ENCODE measurements at places on chromosomes 7 and 10.

DNA sequence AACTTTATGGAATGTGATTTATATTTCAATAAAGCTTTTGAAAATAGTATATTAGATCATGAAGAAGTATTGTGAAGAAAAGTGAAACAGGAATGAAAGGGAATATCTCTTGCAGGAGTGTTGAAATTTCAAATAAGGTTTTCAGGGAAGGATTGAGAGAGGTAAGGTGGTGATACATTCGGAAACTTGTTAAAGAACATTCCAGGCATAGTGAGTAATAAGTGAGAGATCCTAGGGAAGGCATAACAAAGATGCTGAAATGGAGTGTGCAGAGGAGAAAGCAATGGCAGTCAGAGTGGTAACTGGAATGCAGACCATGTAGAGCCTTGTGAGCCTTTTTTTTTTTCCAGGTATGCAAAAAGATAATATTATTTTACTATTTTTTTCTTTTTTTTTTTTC, 4.1 kb downstream of the OR9A4 start:
- DNase-seq: no peak

- DNase-seq: no peak
Measured at GRCh38 chr10:60573336-60573735, 183.7 kb upstream of the ANK3 start.

DNA sequence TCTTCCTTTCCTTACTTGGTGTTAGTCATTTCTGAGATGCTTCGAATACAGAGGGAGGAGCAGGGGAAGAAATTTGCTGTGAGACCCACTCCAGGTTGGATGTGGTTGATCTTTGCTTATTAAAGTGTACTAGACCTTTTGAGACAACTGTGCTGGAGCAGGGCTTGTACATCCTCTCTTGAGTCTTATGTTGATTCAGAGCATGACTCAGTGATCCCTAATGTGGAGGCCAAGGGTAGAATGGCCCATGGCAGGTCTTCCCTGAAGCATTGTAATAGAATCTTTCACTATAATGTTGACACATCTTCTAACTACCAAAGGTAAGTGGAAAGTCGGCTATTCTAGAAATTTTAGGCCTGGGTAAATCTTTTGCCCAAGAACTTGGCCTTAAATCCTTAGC, 17.0 kb upstream of the SFR1 start:
- no peak for DNase-seq

GRCh38 chr7:80039251-80039884, 95.3 kb upstream of the GNAI1 start:
- DNase-seq: no peak

DNA sequence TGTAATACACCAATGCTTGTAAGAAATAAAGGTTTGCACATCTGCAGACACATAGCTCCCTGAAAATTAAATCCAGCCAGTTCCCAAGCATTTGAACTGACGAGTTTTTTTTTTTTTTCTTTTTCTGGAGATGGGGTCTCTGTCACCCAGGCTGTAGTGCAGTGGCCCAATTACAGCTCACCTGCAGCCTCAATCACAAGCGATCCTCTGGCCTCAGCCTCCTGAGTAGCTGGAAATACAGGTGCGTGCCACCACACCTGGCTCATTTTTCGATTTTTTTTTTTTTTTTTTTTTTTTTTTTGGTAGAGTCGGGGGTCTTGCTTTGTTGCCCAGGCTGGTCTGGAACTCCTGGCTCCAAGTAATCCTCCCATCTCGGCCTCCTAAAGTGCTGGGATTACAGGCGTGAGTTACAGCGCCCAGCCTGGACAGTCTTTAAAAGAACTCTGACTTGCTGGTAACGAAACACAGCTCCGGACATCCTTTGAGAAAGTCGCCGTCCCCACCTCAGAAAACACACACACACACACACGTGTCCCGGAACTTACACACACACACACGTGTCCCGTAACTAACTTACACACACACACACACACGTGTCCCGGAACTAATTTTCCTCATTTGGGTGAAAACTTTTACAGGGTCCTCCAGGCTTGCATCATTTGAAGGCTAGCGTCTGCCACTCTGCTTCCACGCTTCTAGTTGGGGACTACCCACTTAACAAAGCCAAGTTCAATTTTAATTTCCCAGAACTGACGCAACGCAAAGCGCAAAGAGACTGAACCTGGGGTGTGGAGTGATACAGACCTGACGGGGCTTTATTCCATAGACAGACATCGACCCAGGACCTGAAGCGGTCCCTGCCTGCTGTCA, 18.6 kb downstream of the OCM2 start:
- DNase-seq: peak; percentile 25

- DNase-seq: no peak
Measured at GRCh38 chr7:36979810-36980248, 255.5 kb upstream of the AOAH start.

DNA sequence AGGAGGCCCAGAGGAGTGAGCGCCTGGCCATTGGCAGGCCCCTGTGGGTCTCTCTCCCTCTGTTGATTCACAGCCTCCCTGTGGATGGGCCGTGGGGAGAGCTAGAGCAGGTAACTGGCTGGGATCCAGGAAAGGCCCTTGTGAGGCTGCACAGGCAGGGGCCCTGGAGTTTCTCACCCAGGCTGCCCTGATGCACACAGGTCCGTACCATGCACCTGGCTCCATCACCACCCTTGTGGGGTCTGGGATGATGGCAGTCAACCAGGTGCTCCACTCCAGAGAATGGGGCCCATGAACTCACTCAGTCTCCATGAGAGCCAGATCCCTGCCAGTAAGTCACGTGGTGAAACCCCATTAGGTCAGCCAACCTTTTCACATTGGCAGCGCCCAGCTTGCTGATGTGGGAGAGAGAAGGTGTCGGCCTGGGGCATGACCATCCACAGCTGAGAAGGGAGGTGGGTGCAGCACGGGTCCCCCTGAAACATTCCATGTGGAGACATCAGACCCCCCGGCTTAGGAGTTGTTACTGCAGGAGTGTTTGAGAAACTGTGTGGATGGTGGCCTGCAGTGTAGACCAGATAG, 320.8 kb downstream of the ADARB2 start:
- DNase-seq: no peak

GRCh38 chr7:40551685-40552576, 417.1 kb downstream of the SUGCT start:
- no peak for DNase-seq

- no peak for DNase-seq
Measured at GRCh38 chr10:42519761-42520460, 118.5 kb downstream of the ZNF33B start.

GRCh38 chr10:27878281-27878680, 120.6 kb downstream of the ODAD2 start:
- no peak for DNase-seq

- DNase-seq: no peak
Measured at GRCh38 chr7:25319707-25320106, 91.4 kb upstream of the NPVF start.

- DNase-seq: no peak
Measured at GRCh38 chr10:3347413-3348182, 175.0 kb upstream of the PITRM1 start.

- no peak for DNase-seq
Measured at GRCh38 chr10:84333864-84334451, 5.6 kb downstream of the CCSER2 start.

DNA sequence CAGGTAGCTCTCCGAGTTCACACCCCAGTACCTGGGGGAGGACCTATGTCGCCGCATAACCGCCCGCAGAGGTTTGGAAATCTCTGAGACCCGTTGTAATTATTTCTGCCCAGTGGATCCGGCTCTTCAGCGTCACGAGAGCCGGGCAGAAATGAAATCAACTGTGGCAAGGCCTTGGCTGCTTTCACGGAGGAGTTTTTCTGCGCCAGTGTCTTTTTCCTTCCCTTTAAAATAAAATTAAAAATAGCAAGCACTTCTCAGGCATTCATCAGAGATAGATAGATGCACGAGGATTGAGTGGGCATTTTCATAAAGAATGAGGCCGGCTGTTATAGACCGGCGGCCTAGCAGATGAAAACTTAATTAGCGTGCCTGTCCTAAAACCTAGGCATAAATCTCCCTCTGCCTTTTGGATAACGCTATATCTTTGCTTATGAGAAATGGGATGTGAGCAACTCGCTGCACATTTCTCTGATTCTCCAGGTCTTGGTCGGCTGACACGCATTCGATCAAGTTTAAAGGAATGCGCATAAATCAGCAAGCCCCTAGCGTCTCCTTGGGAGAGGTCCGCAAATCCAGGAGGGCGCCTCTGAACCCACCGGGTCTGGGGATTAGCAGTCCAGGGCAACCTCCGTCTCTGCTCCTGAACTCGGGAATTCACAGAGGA, 6.4 kb downstream of the HOXA13 start:
- DNase-seq: no peak

GRCh38 chr7:77797734-77798393, 370 bp downstream of the TMEM60 start:
- peak; percentile 72 for DNase-seq

DNA sequence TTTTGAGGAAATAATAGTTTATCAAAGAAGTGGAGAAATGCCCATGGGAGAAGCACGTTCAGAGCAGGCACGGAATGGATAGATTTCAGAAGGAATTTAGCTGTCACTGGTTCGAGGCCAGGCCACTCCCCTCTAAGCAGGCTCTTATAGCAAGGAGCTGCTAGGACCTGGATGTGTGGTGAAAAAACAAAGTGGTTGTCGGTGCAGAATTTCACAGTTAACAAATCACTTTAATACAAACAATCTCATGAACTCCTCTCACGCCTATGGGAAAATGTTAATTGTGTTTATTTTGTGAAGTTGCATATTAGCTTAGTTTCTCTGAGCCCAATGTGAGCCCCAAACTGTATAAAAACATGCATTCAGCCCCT, 176.3 kb downstream of the PKD1L1 start:
- DNase-seq: no peak

DNA sequence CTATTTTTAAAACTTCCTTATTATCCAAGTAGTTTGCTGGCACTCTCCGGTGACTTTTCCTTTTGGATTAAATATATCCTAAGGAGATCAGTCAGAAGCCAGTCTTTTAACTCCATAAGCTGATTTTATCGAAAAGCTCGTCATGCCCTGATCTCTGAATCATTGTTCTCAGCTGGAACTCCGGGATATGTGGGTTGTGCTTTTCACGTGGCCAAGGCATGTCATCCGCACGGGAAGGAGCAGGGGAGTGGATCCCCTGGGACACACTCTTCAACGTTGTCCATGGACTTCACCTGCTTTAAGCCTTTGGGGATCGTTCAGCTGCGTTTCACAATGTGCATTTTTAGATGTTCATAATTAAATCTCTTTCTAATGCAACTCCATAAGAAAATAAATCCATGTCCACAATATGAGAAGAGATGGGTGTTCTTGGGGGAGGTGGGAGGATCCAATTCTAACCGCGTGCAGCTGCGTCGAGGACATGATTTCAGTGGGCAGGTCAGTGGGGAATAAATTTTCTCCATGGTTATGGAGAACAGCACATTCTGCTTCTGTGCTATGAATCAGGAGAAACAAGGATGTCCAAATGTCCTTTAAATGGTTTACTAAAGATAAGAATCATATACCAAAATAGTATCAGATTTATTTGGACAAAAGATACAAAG, 229.5 kb upstream of the ADARB2 start:
- DNase-seq: peak; percentile 83

GRCh38 chr7:110142939-110143526, 947.9 kb upstream of the LRRN3 start:
- DNase-seq: no peak

- no peak for DNase-seq
Measured at GRCh38 chr7:24842449-24843241, 85.4 kb upstream of the GSDME start.

GRCh38 chr7:51123322-51124019, 193.1 kb downstream of the COBL start:
- DNase-seq: peak; percentile 6

DNA sequence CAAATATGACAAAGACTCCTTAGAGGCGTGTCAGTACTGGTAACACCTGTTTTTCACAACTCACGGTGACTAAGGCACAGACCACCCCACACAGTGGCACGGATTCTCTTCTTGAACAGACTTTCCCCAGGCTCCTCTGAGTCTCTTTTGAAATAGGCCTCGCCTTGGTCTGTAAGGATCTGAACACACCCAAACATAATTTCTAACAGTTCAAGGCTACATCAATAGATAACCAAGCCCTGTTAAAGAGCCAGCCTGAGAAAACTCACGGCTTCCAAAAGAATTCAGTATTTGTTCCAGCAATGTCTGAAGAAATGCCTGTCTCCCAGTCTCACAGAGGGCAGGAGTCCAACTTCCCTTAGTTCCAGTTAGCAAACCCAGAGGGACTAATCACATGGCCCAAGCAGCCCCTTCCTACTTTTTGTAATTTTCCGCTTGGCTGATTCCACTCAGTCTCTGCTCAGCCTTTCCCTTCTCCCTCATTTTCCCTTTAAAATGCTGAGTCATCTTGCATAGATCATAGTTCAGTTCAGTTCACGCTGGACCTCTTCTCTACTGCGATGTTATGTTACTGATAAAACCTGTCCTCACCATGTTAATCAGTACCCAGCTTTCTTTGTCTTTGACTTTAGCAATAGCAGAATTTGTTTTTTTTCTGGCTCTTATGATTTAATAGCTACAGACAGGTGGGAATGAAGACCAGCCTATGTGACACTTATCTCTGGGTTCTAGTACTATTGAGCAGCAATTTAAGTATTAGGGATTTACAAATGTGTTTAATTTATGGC, 22.6 kb upstream of the AKR1C3 start:
- no peak for DNase-seq

GRCh38 chr7:151178831-151179230, 8.2 kb downstream of the ASB10 start:
- no peak for DNase-seq

DNA sequence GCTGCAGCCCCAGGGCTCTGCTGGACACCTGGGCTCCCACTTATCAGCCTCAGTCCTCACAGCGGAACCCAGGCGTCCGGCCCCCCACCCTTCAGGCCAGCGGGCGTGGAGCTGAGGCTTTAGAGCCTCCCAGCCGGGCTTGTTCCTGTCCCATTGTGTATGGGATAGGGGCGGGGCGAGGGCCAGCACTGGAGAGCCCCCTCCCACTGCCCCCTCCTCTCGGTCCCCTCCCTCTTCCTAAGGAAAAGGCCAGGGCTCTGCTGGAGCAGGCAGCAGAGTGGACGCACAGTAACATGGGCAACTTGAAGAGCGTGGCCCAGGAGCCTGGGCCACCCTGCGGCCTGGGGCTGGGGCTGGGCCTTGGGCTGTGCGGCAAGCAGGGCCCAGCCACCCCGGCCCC, 2.7 kb downstream of the NOS3 start:
- no peak for DNase-seq

DNA sequence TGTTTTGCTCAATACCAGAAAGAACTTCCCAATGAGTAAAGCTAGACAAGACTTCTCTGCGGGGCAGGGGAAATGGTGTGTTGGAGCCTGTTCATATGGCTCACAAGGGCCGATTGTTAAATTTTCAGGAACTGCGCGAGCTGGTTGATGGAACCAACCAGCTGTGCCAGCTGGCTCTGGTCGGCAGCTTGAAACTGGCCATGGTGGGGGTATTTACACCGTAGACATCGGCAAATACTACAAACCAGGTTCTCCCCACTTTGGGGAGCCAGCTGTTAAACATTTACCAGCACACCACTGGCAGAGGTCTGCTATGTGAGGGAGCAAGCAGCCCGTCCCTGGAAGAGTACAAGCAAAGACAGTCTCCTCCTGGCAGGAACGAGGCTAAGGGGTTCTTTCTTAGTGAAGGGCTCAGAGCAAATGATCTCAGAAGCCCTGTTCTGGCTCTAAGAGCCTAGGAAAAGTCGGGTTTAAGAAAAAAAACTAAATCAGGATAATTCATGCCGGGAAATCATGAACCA, 8.8 kb upstream of the ZMIZ1 start:
- no peak for DNase-seq

All from D341Med (cell line).